ENCODE measurements at places on chromosomes 1 and 21.

DNA sequence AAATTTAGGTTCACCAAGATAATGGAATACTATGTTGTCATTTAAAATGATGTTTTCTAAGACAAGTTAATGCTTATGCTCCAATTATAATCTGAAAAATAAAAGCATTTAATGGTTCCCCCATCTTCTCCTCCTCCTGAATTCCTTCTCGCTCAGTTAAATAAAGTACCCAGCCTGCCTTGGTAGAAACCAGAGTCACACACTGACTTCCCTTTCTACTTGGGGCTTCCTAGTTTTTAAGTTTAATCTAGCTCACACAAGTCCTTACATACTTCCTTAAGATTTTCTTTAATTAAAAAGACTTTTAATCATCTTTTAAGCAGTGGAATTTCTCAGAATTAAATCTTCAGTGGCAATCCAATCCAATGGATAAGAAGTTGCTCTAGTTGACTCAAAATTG lies 32.9 kb downstream of the CD58 start:
- no peak for DNase-seq

- no peak for DNase-seq
These were observed 6.8 kb downstream of the CORT start for GRCh38 chr1:10456661-10457060.

- no peak for DNase-seq
These were observed 97.9 kb upstream of the RGS1 start for GRCh38 chr1:192477630-192478029.

GRCh38 chr1:30754684-30755171 lies 2.8 kb downstream of the LAPTM5 start:
- DNase-seq: no peak

- DNase-seq: peak; percentile 28
These were observed 618 bp downstream of the HNRNPR start for GRCh38 chr1:23343221-23344110.

All from hypothalamus (tissue), 51 donors.